ENCODE measurements at places on chromosomes 2 and 18.

GRCh38 chr2:181313845-181314244, 143.3 kb upstream of the ITGA4 start:
- DNase-seq = no peak

DNA sequence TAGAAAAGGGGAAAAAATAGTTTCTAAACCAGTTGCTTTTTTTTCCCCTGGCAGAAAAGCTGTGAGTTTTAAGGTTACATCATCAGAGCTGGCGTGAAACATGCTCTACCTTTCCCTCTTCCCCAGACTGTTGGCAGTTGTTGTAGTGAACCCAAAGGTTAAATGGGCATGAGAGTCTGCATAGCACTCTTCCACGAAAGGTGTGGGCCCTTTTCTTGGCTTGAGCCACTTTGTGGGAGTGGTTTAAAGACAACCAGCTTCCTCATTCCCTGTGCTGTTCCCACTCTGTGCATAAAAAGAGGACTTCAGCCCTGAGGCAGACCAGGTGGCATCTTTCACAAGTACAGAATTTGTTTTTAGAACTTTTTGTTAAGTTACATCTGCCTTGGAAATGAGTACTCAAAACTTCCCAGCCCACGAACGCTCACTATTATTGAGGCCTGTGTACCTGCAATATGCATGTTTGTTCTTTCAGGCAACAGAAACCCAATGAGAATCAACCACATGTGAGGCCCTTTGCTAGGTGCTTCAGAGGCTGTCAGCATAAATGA, 243.8 kb downstream of the BABAM2 start:
- DNase-seq = no peak

- peak; percentile 70 for DNase-seq
Observed at GRCh38 chr18:77108001-77108692, 24.4 kb downstream of the MBP start.

DNA sequence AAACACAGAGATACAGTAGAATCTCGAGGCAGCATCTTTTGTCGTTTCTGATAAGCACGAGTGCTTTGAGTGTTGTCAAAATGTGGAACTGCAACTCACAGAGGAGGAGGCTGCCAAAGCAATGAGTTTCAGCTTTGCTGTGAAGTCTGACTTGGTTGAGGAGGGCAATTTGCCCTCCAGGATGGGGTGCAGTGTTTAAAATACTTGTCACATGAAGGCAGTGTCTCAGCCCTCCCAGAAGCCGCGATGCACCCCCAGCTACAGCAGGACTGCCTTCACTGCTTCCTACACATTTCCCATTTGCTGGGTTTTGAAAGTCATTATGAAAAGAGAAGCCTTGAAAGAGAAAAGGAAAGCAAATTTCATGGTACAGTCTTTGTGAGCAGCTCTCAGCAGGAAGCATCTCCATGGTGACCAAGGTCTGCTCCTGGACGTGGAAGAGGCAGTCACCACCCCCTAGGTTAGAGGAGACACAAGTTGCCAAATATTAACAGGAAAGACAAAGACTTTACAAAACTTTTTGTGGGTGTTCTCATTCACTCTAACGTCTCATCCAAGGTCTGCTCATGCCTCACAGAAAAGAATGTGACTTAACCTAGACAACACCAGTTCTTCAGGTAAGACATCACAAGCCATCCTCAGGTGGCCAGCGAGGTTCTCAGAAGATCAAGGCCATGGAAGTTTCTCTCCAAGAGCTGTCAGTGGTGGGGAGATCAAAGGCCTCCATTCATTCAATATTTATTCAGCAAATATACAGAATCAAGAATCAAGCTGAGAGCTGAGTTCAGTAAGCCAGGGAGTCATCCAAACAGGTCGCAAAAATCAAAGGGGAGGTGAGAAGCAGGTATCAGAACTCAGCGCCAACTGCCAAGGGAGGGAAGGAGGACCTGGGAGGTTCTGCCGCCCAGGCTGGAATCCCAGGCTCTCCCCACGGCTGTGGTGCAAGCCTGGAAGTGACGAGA, 476.0 kb downstream of the EIPR1 start:
- DNase-seq = no peak

DNA sequence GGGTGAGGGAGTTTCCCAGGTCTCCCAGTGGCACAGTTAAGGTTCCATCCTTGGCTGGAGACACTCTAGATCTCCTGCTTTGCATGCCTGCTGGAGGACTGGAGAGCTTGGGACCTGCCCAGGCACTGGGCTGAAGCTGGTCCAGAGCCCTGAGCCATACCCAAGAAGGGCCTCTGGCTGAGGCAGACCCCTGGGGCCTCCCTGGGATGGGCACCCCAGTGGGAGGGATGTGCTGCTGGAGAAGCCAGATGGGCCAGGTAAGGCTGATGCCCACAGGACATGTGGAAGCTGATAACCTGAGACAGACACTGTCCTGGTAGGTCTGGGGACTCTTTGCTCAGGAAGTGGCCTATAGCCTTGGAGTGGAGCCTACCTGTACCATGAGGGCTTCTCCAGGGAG, 160.7 kb downstream of the TFCP2L1 start:
- no peak for DNase-seq

GRCh38 chr2:126751477-126751876, 95.5 kb downstream of the GYPC start:
- no peak for DNase-seq
